ENCODE measurements at places on chromosomes 2 and 18.

DNA sequence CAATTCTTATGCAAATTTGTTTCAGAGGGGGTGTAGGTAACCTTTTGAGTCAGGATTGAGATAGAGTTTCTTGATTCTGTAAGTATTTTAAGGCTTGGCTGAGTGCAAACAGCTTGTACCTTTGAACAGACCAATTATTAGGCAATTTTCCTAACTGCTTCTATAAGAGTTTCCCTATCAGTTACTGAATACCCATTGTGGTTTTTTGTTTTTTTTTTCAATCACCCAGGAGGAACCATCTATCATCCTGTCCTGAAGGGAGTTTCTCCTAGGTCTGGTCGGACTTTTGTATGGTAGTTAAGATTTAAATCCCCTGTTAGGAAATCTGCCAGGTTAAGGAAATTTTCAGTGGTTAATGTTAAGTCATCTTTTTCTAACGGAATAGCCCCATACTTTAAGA is 319.4 kb upstream of the SLC39A10 start:
- no peak for DNase-seq

GRCh38 chr18:29123706-29124530 is 947.0 kb upstream of the CDH2 start:
- no peak for DNase-seq

GRCh38 chr2:70607121-70607561 is 53.5 kb upstream of the TGFA start:
- DNase-seq, result no peak

GRCh38 chr18:75896865-75897264 is 469.4 kb upstream of the SMIM21 start:
- no peak for DNase-seq

GRCh38 chr2:224860786-224861185 is 144.6 kb upstream of the CCDC195 start:
- no peak for DNase-seq

DNA sequence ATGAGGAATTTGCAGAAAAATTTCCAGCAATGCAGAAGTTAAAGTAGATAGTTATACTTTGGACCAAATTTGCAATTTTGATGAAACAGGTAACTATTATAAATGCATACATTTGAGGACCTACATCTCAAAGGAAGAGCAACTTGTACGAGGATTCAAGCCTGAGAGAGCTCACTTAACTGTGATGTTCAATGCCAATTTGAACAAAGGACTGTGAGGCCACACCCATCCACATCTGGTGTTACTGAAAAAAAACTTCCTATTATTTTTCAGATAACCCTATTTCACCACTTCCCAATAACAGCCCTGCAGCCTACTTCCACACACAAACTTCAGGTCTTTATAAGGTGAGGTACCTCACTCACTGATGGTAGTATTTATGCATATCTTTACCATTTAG is 203.5 kb upstream of the NABP1 start:
- DNase-seq, result no peak

DNA sequence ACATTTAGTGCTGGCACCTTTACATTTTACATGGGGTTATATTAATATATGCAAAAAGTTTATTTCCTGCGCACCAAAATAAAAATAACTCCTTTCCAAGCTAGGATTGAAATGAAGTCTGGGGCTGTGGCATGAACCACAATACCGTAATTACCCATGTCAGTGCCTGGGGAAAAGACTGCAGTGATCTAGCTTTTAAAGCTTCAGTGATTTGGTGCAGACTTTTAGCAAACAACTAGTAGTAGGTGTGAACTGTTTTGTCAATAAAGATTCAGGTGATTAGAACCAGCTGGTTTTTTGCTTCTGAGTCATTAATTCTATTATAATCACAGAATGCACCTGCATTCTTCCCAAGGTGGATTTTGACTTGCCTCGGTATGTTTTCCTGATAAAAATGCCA is 21.2 kb downstream of the EFEMP1 start:
- DNase-seq, result no peak

DNA sequence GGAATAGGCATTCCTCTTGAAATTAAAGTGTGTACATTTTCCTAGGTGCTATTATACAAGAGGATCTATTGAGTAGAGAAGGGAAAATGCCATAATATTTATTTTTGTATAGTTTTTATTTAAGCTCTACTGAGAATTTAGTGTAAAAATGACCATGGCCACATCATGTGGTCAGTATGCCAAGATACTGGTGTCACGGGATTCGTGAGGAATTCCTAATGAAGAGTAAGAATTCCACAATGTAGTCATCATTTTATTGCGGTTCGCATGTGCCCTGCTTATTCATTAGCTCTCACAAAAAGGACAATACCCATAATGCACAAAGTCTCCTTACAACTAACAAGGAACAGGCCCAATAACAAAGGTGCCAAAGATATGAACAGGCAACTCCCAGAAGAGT is 39.3 kb upstream of the PARD3B start:
- no peak for DNase-seq

DNA sequence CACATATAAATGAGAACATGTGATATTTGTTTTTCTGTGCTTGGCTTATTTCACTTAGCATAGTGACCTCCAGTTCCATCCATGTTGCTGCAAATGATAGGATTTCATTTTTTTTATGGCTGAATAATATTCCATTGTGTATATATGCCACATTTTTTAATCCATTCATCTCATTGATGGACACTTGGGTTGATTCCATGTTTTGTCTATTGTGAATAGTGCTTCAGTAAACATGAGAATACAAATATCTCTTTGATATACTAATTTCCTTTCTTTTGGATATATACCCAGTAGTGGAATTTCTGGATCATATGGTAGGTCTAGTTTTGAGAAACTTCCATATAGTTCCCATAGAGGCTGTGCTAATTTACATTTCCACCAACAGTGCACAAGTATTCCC is 3.7 kb upstream of the NEMP2 start:
- no peak for DNase-seq

GRCh38 chr2:11919953-11920352 is 173.5 kb downstream of the LPIN1 start:
- DNase-seq, result no peak

DNA sequence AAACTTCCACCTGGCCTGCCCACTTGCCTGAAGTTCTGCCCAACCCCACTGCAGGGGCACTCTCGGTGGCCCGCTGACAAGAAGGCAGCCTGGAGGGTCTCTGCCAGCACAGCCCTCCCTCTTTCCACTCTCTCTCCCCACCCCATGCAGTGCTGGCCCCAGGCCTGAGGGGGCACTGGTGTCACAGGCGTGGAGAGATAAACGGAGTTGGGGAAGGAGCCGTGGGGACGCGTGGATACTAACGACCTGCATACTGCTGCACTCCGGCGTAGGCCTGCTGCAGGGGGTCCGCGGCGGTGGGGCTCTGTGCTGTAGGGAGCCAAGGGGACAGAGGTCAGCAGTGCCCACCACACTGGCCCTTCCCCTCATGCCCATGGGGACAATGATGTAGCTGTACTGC is 299.3 kb downstream of the CELF4 start:
- no peak for DNase-seq

DNA sequence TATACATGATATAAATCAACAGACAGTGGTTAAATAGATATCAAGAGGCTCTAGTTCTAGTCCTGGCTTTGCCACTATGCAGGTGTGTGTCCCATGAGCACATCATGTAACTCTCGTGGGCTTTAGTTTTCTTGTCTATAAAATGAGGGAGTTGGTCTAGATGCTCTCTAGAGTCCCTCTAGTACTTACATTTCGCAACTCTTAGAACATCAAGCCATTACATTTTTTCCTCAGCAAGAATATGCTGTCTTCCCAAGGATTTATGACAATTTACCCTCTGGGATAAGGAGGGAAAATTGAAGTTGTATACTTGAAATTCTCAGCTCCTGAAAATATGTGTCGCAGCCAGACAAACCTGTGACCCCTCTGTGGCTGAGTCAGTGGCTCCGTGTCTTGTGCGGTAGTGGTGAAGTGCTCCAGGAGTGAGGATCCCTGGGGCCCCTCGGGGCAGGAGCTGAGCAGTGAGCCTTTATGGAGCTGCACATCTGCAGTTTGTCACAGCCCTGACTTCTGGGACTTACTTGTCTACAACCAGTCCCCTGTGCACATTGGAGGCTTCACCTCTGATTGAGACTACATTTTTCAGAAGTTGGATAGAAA is 6.8 kb downstream of the PKP4 start:
- DNase-seq, result no peak

DNA sequence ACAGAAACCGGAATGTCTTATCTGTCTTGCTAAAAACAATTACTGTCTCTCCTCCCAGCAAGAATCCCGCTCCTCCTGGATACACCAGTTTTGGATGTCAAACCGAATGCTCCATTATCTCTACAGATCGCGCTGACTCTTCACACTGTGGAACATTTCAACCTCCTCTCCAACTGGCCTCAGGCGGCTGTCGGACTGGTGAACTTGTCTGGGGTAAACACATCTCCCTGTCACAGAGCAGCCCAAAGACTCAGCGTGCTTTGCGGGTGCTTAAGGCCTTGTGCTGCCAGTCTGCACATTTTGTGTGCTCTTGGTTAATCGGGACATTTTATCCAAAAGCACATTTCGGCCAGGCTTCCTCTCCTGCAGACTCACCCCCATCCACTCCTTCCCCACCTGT is 173.1 kb downstream of the ICOS start:
- no peak for DNase-seq

All from CD4-positive, alpha-beta T cell treated with Interleukin-4 for 4 hours (primary cell).